ENCODE measurements at places on chromosomes 4 and X.

GRCh38 chr4:87166296-87166854 lies 54.0 kb downstream of the KLHL8 start:
- DNase-seq: no peak

- DNase-seq: no peak
Measured at GRCh38 chr4:122632396-122633143, 11.7 kb upstream of the IL21 start.

- DNase-seq: no peak
Measured at GRCh38 chr4:7841894-7842293, 97.8 kb downstream of the AFAP1 start.

- no peak for DNase-seq
Measured at GRCh38 chr4:81566161-81566591, 94.5 kb upstream of the RASGEF1B start.

DNA sequence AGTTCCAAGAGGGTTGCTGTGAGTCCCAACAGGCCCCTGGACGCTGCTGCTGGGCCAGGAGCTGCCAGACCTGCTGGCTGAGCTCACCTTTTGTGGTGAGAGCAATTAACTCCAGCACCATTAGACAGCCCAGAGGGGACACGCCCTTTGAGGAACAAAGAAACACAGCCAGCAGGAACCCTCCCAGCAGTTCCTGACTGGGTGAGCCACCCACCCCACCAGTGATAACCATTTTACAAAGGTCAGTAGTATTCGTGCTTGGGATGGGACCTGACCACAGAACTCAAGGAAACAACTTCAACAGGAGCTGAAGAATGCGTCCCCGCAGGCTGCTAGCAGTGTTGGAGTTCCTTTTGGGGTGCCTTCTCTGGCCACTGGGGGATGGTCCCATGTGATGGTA lies 38.8 kb upstream of the AFAP1 start:
- no peak for DNase-seq

GRCh38 chr4:157121401-157121800 lies 45.5 kb downstream of the GLRB start:
- DNase-seq: no peak

DNA sequence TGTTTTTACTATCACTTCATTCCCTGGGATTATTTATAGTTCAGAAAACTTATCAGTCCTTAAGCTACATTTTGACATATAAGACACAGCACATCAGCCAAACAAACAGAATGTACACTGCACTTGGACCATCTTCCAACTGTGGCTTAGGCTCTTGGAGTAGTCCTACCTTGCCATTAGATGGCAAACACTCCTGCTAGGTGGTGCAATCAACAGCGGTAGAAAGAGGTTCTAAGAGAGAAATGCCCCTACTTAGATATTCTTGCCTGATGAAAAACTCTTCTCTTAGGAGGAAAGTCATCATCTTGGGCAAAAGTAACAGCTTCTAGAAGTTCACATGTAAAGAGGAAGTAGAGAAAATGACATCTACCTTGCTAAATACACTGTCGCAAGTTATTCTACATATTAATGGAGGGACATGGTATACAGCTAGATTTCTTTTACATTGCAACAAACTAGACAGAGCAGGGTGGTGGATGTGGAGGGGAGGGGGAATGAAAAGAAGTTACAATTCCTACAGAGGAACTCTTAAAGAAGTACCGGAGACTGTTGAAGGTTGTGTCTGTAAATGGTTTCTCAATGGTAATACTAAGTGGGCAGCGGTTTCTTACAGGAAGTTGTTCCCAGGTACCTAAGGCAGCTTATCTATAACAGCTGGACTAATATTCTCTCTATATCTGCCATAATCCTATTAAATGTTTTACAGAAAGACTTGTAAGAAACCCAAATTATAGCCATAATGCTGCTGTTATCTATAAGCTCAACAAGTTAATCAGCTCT lies 8.1 kb upstream of the STPG2 start:
- DNase-seq: peak; percentile 70

DNA sequence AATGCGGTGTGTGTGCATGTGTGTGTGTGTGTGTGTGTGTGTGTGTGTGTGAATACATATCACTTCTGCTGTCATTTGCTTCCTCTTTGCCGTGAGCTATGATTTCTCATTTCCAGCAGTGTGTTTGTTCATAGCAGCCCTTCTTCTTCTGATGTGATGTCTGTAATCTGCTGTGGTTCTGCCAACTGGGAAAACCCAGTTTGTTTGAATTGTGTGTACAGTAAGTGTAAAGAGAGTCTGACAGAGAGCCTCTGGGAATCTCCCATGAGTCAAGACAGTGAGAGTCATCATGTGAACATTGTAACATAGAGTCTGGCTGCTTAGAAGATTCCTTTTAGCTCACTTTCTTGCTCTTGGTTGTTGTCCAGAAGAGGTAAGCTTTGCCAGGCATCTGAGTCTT lies 8.4 kb upstream of the NWD2 start:
- DNase-seq: no peak

- DNase-seq: peak; percentile 16
Measured at GRCh38 chr4:2103843-2104547, 44.9 kb downstream of the NAT8L start.

DNA sequence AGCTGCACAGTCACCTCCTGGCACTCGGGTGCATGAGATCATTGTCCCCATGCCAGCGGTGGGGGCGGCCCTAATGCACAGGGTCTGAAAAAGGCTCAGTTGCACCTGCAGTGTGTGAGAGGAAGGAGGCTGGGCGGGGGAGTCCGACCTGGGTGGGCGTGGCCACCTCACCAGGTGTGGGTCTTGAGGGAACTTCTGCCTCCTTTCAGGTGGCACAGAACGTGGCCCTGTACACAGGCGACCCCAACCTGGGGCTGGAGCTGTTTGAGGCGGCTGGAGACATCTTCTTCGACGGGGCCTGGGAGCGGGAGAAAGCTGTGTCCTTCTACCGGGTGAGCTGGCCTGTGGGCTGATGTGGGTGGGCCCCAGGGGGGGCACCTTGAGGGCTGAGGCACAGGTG lies 34.3 kb upstream of the HTRA3 start:
- DNase-seq: no peak

DNA sequence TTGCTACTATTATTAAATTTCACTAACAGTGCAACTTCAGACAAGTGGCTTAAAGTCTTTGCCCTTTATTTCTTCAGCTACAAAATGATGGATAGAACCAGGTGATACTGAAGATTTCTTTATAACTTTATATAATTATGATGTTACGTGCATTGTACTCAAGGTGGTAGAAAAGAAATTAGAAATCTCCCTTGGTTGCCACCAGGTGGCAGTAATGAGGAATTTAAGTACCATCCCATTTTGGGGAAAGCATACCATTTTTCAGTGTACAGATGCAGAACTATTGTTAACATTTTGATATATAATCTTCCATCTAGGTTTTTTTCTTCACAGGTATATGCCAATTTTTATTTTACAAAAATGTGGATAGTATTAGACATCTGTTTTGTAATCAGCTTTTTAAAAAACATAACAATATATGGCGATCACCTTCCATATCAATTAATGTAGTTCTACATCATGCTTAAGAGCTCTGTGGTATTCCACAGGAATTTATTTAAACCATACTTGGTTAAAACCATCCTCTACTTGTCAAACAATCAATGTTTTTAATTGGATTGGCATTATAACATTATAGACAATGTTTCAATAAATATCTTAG lies 37.7 kb upstream of the RAB33B start:
- peak; percentile 54 for DNase-seq

Measured in KBM-7 (cell line).